Smooth muscle cell of the brain vasculature (primary cell): ENCODE measurements at places on chromosomes 7 and 10.

DNA sequence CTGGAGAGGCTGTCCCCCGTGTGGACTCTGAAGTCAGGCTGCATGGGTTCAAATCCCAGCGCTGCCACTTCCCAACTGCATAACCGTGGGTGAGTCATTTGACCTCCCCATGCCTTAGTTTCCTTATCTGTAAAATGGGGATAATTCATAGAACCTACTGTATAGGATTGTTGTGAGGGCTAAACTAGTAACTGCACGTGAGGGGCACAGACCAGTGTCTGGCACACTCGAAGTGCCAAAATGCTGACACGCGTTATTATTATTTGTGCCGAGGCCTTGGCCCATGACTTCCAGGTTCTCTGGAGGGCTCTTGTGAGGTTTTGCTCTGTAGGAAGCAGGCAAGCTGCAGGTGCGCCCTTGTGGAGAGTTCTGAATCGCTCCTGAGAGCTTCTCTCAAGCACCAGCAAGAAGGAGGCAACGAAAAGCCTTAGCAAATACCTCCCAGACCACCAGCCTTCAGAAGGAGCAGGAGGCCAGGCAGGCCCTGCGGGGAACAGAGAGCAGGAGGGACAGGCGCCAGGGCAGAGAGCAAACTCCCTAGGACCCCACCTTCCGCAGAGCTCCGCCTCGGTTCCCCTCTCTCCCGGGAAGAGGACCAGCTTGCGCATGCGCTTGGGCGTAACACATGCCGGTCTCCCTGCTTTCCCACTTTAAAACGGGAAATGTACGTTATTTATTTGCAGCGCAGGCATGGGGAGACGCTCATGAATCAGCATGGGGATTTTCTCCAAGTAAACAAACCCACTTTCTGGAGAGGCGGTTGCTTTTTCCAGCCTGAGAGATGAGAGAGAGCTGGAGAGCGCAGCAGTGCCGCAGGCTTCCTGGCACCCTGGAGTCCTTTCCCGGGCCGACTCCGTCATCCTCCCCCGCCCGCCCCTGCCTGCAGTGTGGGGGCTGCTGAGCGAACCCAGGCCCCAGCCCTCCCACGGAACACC is 39.6 kb downstream of the SORCS3 start:
- no peak for DNase-seq

DNA sequence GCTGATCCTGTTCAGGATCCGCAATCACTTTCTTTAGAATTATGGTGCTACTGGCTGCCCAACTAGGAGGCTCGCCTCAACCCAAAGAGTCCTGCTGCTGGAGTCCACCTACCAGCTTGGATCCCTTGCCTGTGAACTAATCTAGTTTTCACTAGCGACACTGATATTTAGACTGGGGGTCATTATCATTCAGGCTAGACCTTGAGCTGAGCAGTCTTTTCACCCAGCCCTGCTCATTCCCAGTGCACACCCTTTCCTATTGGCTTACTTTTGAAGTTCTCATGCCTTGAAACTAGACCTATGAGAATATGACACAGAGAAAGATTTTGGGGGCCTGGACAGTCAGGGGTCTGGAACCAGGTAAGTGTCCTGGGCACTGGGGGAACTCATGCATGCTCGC is 107.9 kb downstream of the TMEM178B start:
- no peak for DNase-seq

DNA sequence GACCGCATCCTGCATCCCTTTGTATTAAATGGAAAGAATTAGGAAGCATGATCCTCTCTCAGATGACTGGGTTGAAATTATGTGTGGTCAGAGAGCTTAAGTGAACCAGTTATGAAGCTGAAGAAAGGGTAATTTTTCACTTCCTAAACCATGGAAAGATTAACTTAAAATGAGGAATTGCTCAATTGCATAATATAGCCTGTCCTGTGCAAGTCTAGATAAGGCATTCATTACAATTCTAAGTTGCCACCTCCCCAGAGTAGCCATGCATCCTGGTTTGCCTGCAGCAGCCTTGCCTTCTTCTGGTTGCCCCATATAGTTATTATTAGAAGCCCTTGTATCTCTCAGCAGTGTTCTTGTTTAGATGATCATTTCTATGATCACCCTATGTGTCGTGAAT is 45.3 kb downstream of the STARD3NL start:
- no peak for DNase-seq

GRCh38 chr7:30012757-30013156 is 13.7 kb downstream of the FKBP14 start:
- no peak for DNase-seq

- no peak for DNase-seq
Observed at GRCh38 chr10:44944354-44944753, 15.2 kb upstream of the RASSF4 start.

DNA sequence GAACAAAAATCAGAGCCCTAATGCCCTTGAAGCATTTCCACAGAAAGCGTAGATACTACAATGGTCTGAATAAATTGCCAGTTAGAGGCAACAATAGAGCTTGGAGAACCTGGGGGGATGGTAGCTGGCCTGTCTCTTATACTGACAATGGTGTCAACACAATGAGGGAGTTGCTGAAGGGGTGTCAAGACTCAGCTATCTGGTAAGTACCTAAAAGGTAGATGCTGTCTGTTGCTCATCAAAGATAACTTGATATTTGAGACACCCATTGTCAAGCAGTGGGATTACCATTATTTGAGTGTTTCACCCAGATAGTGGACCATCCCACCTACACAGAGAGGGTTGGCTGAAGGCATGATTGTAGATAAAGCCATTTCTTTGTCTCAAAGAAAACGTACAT is 72.8 kb downstream of the PDE1C start:
- no peak for DNase-seq

DNA sequence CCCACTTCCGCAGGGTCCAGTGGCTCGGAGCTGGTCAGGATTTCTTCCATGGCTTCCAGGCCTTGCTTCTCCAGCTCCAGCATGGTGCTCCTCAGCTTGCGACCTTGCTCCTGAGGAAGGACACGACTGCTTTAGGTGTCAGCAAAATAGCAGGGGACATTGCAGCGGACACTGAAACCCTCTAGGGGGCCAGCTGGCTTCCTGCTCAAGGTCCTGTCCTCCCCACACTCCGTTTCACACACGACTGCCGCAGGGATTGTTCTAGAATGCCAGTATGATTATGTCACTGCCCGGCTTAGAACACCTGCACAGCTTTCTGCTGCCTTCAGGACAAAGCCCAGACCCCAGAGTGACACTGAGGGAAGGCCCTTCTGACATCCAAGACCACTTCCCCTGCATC is 65.6 kb downstream of the SCRN1 start:
- DNase-seq: no peak

DNA sequence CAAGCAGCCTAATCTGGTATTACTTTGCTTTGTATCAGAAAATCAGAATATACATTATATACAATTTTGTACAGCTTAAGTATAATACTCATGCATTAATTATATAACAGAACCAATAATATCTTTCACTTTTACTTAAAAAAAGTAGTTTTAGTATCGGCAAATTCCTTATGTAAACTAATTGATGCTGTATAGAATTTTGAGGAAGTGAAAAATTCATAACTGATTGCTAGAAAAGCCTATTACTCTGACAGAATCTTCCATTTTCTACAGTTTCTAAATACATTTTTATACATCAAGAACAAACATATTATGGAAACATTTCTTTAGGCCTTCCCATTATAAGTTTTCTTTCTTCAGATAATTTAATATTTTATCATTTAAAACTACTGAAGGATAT is 124.0 kb upstream of the GPR22 start:
- no peak for DNase-seq

- no peak for DNase-seq
Observed at GRCh38 chr7:150969475-150969874, 8.6 kb downstream of the KCNH2 start.

DNA sequence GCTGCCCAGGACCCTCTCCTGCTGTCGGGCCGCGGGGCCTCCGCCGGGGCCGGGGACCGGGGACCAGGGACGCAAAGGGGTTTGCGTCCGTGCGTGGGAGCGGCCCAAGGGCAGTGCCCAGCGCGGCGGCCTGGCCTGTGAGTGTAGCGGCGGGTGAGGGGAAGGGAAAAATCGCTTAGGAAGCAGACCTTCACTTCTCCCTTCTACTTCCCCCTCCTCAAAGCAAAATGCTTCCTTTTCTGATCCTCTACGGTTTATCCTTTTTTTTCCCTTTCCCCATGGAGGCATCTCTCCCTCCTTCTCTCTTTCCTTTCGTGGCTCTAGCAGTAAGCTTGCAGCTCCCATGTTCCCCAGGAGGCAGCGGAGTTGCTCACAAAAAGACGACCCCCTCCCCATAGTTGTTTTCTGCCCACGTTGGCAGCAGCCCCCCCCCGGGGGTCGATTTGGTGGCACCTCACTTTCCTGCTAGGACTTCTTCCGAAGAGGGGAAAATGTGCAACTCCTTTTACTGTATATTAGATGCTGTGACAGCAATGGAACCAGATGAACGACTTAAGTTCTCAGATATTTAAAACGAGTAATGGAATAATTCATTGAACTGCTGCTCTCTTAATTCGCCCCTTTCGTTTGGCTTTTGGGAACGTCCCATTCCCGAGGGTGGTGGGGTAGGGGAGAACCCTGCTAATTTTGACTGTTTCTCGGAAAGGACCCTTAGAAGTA is 724 bp downstream of the CAPZA2 start:
- no peak for DNase-seq

- DNase-seq: no peak
Observed at GRCh38 chr7:53110425-53110824, 75.0 kb downstream of the POM121L12 start.

GRCh38 chr10:48289501-48290238 is 15.2 kb upstream of the FRMPD2 start:
- no peak for DNase-seq

DNA sequence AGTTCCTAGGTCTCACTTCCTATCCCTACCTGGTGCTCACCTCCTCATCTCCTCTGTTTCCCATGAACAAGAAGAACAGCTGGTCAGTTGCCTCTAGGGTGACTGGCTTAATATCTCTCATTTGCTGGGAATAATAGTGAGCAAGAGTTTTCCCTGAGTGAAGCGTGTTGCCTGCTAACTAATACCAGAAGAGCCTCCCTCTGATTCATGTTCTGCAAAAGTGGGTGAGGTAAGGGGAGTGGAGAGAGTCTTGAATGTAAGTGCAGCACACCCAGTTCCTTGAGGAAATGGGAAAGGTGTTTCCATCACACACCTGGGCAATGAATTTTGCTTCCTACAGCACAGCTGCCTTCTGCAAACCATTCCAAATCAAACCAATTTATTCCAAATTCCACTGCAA is 29.6 kb downstream of the FZD1 start:
- DNase-seq: no peak

- no peak for DNase-seq
Observed at GRCh38 chr7:303425-303824, 13.5 kb downstream of the FOXL3 start.

DNA sequence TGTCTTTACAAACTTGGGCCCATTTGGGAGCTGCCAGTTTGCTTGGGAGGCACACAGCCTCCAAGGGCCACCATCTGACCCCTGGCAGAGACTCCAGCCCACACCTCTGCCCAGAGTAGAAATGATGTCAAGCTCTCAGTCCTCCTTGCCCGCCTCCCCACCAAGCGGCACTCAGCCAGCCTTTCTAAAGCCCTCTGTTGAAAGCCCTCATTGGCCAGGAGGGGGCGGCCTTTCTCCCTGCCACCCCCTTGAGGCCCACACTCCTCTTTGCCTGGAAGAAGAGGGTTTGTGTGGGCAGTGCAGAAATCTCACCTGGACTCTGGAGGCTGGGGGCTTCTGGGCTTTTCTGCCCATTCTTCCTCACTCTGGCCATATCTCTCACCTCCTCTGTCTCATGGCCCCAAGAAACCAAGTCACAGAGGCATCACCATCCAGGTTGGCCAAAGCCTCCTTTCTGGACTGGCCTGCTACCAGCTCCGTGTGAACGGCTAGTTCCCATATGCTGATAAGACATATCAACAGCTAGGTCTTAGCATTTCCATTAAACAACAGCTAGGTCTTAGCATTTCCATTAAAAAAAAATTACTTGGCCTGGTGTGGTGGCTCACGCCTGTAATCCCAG is 36.1 kb downstream of the UBTD1 start:
- DNase-seq: no peak

DNA sequence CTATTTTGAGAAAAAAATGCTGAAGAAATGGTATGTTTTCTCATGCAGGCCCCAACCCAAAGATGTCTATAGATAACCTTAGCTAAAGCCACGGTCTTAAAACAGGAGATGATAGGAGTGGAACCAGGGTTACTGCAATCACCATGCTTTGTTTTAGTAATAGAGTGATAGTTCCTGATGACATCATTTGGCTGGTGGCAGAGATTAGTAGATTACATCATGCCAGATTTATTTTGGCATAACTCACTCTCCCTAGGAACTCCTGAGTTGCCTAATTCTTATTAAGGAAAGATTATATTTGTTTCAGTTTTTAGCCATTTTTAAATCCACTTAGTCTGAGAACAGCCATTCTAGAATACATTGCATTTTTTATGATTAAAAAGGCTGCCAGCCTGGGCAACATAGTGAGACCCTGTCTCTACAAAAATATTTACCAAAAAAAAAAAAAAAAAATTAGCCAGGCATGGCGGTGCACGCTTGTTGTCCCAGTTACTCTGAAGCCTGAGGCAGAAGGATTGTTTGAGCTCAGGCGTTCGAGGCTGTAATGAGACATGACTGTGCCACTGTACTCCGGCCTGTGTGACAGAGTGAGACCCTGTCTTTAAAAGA is 17.8 kb downstream of the ENO4 start:
- DNase-seq: no peak

- no peak for DNase-seq
Observed at GRCh38 chr7:84675633-84676034, 481.0 kb upstream of the SEMA3A start.

GRCh38 chr7:47813620-47814260 is 134.5 kb downstream of the PKD1L1 start:
- no peak for DNase-seq
